ENCODE measurements at places on chromosomes 3 and 15. TPM values are rescaled to one million over a fixed set of nuclear protein-coding genes. Genes with fewer than 3 reads are reported as not detected.

- H3K27ac ChIP-seq, result peak overlapping the region; percentile 20
- DNase-seq, result no peak
- H3K4me3 ChIP-seq, result no peak overlapping the region
- H3K36me3 ChIP-seq, result no peaks in the 10 kb centered on the region
Measured at GRCh38 chr3:98890965-98891910, 10.3 kb downstream of the DCBLD2 start.

GRCh38 chr15:89530976-89531375, 34.6 kb upstream of the RHCG start:
- peaks cover 3% of the 10 kb centered on the region for H3K27me3 ChIP-seq
- H3K4me1 ChIP-seq, result no peaks in the 10 kb centered on the region
- no peak overlapping the region for H3K4me3 ChIP-seq
- DNase-seq, result no peak

DNA sequence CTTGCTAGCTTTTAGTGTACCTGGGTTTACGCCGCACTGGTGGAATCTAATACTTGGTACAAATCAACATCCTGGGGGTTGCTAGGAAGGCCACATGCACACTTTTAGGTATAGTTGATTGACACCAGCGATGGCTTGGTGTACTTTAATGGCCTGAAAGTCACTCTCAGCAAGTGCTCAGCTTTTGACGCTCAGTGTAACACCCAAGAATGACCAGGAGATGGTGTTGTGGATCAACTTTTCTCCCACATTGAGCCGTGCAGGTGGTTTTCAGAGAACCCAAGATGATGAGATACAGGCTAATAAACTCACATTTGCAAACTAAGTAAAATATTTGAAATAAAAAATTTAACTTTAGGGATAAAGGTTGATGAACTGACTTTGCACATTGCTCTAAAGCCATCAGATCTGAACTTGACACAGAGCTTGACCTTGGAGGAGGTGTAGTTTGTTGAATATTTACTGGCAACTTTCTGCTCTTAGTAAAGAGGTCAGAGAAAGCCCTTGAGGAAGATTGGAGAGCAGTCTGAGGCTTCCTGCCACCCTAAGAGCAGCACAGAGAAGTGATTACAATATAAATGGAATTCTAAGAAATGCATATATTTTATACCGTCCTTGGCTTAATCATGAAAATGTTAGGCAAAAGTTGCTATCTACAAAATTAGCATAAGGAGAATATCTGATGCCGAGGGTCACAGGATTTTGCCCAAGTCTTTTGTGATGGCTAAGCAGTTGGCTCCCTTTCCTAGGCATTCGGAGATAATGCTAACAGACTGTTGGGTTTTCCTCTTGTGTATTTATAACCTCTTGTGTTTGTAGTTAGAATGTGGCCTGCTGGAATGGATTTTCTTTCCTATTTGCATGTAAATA, 143.4 kb upstream of the RASGRP1 start:
- DNase-seq, result peak; percentile 13
- H3K36me3 ChIP-seq, result no peaks in the 10 kb centered on the region
- no peak overlapping the region for H3K27ac ChIP-seq
- H3K27me3 ChIP-seq, result peaks cover 6% of the 10 kb centered on the region

The NCEH1 gene
- 41.3 TPM for total RNA-seq

GRCh38 chr3:171018156-171018935, 8.2 kb downstream of the SLC2A2 start:
- no peaks in the 10 kb centered on the region for H3K4me1 ChIP-seq
- H3K36me3 ChIP-seq, result no peaks in the 10 kb centered on the region
- no peak overlapping the region for H3K27ac ChIP-seq
- no peak overlapping the region for H3K4me3 ChIP-seq
- DNase-seq, result no peak

GRCh38 chr3:184757022-184757651, 45.3 kb upstream of the MAGEF1 start:
- H3K4me3 ChIP-seq, result peak overlapping the region; percentile 13
- no peaks in the 10 kb centered on the region for H3K27me3 ChIP-seq

GRCh38 chr3:16994854-16995525, 110.2 kb downstream of the PLCL2 start:
- DNase-seq, result no peak
- H3K27ac ChIP-seq, result no peak overlapping the region
- H3K36me3 ChIP-seq, result no peaks in the 10 kb centered on the region

GRCh38 chr3:106386050-106386449, 517.2 kb upstream of the CBLB start:
- H3K4me3 ChIP-seq, result no peak overlapping the region
- H3K27me3 ChIP-seq, result no peaks in the 10 kb centered on the region
- H3K4me1 ChIP-seq, result no peaks in the 10 kb centered on the region
- no peak overlapping the region for H3K27ac ChIP-seq

The ATP2B2 gene
- total RNA-seq, result not detected

DNA sequence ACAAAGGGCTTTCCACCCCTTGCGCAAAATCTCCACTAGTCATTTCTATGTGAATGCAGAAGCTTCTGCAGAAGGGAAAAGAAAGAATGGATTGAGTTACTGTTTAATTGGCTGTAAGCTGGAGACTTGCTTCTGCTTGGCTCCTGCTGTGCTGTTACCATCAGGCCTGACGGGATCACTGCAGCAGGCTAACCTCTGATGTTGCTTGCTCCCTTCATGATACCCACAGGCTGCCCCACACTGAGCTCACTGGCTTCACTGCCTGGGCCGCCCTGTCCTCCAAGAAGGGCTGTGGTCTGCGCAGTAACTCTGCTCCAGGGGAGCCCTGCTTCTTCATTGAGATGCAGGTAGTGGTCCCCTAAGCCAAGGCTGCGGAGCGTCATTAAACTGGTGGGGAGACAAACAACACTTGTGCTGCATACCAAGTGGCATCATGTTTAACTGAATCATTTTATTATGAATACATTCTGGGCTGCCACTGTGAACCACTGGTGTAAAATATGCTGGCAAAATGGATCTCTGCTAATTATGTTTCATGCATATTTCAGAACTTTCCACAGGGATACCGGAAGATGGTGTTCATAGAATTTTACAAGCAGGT, 78.6 kb downstream of the WDR49 start:
- H3K27me3 ChIP-seq, result no peaks in the 10 kb centered on the region
- no peak for DNase-seq
- no peak overlapping the region for H3K4me3 ChIP-seq

DNA sequence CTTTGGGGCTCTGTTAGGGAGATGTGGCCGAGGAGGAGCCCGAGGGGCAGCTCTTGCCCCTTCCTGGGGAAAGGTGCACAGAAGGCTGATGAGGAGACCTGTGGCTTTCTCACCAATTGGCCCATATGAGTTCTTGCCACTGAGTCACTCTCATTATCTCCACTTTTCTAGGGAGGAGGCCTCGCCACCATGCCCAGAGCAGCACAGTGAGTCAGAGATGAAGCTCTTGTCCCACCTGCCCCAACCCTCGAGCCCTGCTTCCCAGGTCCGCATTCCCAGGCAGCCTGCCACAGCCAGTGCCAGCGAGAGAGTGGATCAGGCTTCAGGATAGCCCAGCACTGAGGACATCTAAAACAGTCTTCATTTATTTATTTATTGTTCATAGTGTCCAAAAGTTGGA, 53.5 kb downstream of the AMOTL2 start:
- DNase-seq, result no peak
- H3K27ac ChIP-seq, result no peak overlapping the region
- peaks cover 14% of the 10 kb centered on the region for H3K4me1 ChIP-seq
- no peaks in the 10 kb centered on the region for H3K36me3 ChIP-seq

DNA sequence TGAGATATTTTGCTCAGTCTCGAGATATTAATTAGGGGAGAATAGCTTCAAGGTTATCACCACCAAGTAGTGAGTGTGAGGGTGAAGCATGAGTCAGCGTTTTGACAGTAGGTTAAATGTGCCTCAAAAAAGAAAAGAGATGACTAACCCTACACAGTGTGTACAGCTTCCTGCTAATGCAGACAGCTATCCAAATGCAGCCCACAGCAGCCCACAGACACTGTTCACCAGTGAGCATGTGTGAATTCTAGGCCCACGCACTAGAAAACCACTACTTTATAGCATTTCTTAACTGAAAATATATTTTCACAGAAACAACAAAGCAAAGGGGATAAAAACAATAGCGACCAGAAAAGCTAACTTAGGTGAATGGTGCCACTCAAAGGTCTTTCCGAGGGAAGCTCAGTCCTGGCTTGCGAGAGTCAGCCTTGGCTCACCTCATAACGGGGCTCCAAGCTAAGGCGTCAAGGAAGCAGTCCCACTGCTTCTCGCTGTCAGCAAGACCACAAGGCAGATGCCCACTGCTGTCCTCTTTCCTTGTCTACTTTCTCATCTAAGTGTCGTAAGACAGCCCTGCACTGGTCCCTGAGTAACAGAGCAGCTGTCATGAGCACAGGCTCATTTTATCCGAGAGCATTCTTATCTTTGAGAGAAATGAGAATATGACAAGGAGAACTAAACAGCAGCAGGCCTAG, 47.6 kb downstream of the TXNRD3 start:
- no peaks in the 10 kb centered on the region for H3K27me3 ChIP-seq
- no peak for DNase-seq
- no peak overlapping the region for H3K4me3 ChIP-seq

- H3K27ac ChIP-seq, result peak overlapping the region; percentile 82
- H3K27me3 ChIP-seq, result no peaks in the 10 kb centered on the region
Measured at GRCh38 chr3:127749787-127750225, 72.5 kb downstream of the MGLL start.

GRCh38 chr3:185572183-185572582, 13.9 kb upstream of the SENP2 start:
- no peaks in the 10 kb centered on the region for H3K4me1 ChIP-seq
- no peaks in the 10 kb centered on the region for H3K36me3 ChIP-seq
- H3K27ac ChIP-seq, result no peak overlapping the region
- H3K4me3 ChIP-seq, result no peak overlapping the region
- no peaks in the 10 kb centered on the region for H3K27me3 ChIP-seq
- DNase-seq, result no peak

- H3K36me3 ChIP-seq, result no peaks in the 10 kb centered on the region
- peaks cover 6% of the 10 kb centered on the region for H3K4me1 ChIP-seq
- H3K27ac ChIP-seq, result peak overlapping the region; percentile 77
- DNase-seq, result no peak
- H3K4me3 ChIP-seq, result no peak overlapping the region
- H3K27me3 ChIP-seq, result no peaks in the 10 kb centered on the region
Measured at GRCh38 chr3:129389572-129389937, 38.9 kb downstream of the EFCAB12 start.

DNA sequence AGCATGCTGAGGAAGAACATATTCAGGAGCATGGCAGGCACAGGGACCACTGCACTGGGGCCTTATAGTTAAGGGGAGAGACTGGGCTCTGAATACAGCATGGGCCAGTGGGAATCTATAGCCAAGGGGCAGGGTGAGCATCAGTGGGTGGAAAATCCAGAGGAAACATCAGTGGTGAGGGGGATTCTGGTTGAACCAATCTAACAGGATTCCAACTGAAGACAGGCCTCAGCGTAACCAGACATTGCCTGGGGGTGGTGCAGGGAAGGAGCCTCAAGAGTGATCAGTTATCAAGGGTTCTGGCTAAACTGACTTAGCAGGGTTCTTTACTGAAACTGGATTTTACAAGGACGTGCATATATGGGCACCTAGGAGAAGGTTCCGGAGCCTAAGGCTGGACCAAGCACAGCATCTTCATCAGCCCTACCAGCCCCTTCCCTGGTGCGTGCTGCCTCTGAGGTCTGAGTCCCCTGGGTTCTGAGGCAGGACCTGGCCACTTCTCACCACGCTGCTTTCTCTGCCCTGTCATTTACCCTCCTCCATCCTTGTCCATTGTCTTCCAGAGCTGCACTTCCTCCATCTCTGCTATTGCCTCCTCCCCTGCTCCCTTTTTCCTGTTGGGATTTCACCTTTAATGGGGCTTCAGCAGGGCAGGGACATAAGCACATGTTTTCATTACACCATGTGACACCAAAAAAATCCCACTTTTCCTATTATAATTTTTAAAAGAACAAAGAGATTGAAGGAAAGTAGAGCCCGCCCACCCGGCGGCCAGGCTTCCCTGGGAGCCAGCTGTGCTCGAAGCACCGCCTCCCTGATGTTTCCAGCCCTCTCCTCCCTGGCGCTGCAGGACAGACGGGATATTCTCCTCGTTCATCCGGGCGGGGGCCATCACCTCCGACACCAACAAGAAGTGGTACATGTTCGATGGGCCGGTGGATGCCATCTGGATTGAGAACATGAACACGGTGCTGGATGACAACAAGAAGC, 52.1 kb downstream of the DNAH1 start:
- H3K27ac ChIP-seq, result no peak overlapping the region
- no peaks in the 10 kb centered on the region for H3K4me1 ChIP-seq
- no peaks in the 10 kb centered on the region for H3K27me3 ChIP-seq
- no peak for DNase-seq
- H3K36me3 ChIP-seq, result peaks cover 66% of the 10 kb centered on the region

The SI gene
- total RNA-seq, result not detected

DNA sequence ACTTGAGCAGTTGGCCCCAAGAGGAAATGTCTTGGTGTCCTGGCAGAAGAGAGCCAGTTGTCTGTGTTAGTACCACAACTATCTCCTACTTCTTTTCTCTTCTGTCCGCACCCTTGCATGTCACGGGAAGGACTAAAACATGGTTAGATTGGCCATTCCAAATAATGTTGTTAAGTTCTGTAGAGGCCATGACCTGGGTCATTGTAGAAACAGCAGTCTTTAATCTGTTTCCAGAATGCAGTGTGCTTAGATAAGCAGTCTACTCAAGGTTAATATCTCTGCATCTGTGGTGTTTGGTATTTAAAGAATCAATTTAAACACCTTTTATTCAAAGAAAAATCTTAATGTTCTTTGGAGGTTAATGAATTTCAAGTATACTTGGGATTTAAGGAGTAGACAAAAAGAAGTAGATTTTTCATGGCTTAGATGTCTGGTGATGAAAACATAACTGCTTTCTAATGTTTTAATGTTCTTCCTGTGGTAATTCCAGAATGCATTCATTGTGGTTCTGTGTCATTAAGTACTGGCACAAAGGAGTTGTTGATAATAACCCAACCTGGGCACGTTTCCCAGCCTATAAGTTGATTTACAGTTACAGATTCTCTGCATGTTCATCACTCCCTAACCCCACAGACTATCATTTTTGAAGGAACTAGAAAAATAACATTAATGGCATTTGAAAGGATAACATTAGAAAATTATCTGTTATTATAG, 58.9 kb downstream of the TMEM108 start:
- H3K27ac ChIP-seq, result no peak overlapping the region
- H3K27me3 ChIP-seq, result no peaks in the 10 kb centered on the region
- no peaks in the 10 kb centered on the region for H3K36me3 ChIP-seq

The ATP8B4 gene
- total RNA-seq, result 1.7 TPM

Measured in heart right ventricle (tissue), 16 donors.